ENCODE measurements at places on chromosomes 3 and 15. TPM values are rescaled to one million over a fixed set of nuclear protein-coding genes. Genes with fewer than 3 reads are reported as not detected.

The SNRPA1 gene
- 184 TPM for total RNA-seq

The C2CD4B gene
- 0.83 TPM for total RNA-seq

The SCN11A gene
- total RNA-seq = 0.05 TPM

The CHST13 gene
- total RNA-seq = not detected

The KNL1 gene
- total RNA-seq = 22.4 TPM

- peaks cover 13% of the 10 kb centered on the region for H3K36me3 ChIP-seq
- H3K27ac ChIP-seq = peak overlapping the region; percentile 81
- no peak overlapping the region for H3K4me3 ChIP-seq
- no peaks in the 10 kb centered on the region for H3K27me3 ChIP-seq
- DNase-seq = no peak
These were observed 454 bp downstream of the C15orf62 start for GRCh38 chr15:40770147-40770721.

- no peak for DNase-seq
- H3K4me1 ChIP-seq = peaks cover 15% of the 10 kb centered on the region
- no peak overlapping the region for H3K27ac ChIP-seq
- peaks cover 18% of the 10 kb centered on the region for H3K27me3 ChIP-seq
- H3K36me3 ChIP-seq = no peaks in the 10 kb centered on the region
These were observed 237.8 kb downstream of the OPA1 start for GRCh38 chr3:193830791-193831191.

DNA sequence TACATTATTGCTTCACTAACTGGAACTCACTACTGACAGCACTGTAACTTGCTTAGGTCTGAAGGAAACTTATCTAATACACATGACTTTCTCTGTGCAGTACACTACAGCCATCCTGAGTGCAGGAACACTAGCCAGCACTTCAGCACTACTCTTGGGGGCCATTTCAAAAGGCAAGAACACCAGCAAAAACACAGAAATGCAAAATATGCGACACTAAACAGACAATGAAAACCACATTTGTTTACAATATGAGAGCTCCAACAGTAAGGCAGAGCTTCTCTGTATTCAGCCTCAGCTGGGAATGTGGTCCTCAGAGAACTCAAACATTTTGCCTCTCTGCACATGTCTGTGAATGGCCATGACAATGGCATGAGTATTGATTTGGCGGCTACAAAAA lies 109.6 kb downstream of the ARRDC4 start:
- no peak for DNase-seq
- no peaks in the 10 kb centered on the region for H3K36me3 ChIP-seq

- no peak overlapping the region for H3K27ac ChIP-seq
- no peaks in the 10 kb centered on the region for H3K4me1 ChIP-seq
- H3K36me3 ChIP-seq = peaks cover 4% of the 10 kb centered on the region
- H3K4me3 ChIP-seq = no peak overlapping the region
These were observed 74.7 kb downstream of the SNRK start for GRCh38 chr3:43361077-43361476.

DNA sequence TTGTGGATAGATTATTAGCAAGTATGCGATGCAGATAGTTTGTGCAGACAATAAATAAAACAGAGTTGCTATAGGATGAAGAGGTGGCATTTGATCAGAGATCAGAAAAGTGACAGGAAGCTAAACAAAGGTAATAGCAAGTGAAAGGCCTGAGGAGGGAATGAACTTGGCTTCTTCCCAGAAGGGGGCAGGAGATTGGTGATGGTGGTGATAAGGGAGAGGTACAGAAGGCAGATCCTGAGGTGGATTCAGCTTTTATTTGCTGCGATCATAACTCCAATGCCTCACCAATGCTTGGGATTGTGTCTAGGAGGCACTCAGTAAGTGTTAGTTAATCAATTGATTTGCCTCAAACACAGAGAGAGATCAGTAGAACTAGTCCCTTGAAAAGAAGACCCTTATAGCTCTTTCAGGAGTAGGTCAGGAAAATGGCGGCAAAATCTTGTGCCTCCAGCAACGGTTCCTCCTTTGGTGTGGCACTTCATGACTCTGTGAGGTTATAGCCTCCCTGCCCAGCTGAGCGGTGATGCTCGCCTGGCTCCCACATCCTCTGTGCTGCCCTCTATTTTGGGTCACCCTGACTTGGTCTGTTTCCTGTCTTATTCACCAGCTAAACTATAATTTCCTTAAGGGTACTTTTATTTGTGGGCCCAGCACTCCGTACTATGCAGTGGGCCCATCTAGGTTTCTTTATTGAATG lies 37.5 kb downstream of the TGFBR2 start:
- H3K4me1 ChIP-seq = peaks cover 93% of the 10 kb centered on the region
- H3K27ac ChIP-seq = peak overlapping the region; percentile 94
- no peaks in the 10 kb centered on the region for H3K27me3 ChIP-seq
- peaks cover 51% of the 10 kb centered on the region for H3K36me3 ChIP-seq
- H3K4me3 ChIP-seq = peak overlapping the region; percentile 57
- DNase-seq = peak; percentile 56

DNA sequence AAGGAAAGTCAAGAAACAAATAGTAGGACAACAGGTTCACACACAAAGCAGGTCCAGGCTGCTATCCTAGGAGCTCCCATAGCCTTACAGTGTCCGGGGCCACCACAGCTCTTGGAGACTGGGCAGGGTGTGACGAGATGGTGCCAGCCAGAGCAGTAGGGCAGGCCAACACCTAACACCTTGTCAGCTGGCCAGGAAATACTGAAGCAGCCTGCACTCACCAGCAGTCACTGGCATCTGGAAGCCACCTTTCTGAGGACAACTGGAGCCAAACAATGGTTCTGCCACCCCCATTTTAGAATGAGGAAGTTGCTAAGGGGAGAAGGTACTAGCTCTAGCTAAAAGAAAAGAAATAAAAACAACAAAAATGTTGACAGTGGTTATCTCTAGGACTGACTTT lies 47.2 kb downstream of the CCDC12 start:
- H3K27me3 ChIP-seq = no peaks in the 10 kb centered on the region
- H3K4me3 ChIP-seq = no peak overlapping the region

GRCh38 chr3:13894096-13894806 lies 14.4 kb upstream of the WNT7A start:
- H3K27me3 ChIP-seq = peaks cover 3% of the 10 kb centered on the region
- H3K36me3 ChIP-seq = no peaks in the 10 kb centered on the region
- peaks cover 24% of the 10 kb centered on the region for H3K4me1 ChIP-seq

GRCh38 chr15:94682171-94682570 lies 450.8 kb downstream of the MCTP2 start:
- peaks cover 17% of the 10 kb centered on the region for H3K27me3 ChIP-seq
- H3K4me1 ChIP-seq = no peaks in the 10 kb centered on the region
- H3K4me3 ChIP-seq = no peak overlapping the region
- DNase-seq = no peak
- H3K36me3 ChIP-seq = no peaks in the 10 kb centered on the region
- H3K27ac ChIP-seq = no peak overlapping the region

- H3K27me3 ChIP-seq = peaks cover 2% of the 10 kb centered on the region
- no peak for DNase-seq
- no peaks in the 10 kb centered on the region for H3K36me3 ChIP-seq
- no peak overlapping the region for H3K27ac ChIP-seq
- no peaks in the 10 kb centered on the region for H3K4me1 ChIP-seq
These were observed 58.8 kb upstream of the ARL6 start for GRCh38 chr3:97705764-97706163.

DNA sequence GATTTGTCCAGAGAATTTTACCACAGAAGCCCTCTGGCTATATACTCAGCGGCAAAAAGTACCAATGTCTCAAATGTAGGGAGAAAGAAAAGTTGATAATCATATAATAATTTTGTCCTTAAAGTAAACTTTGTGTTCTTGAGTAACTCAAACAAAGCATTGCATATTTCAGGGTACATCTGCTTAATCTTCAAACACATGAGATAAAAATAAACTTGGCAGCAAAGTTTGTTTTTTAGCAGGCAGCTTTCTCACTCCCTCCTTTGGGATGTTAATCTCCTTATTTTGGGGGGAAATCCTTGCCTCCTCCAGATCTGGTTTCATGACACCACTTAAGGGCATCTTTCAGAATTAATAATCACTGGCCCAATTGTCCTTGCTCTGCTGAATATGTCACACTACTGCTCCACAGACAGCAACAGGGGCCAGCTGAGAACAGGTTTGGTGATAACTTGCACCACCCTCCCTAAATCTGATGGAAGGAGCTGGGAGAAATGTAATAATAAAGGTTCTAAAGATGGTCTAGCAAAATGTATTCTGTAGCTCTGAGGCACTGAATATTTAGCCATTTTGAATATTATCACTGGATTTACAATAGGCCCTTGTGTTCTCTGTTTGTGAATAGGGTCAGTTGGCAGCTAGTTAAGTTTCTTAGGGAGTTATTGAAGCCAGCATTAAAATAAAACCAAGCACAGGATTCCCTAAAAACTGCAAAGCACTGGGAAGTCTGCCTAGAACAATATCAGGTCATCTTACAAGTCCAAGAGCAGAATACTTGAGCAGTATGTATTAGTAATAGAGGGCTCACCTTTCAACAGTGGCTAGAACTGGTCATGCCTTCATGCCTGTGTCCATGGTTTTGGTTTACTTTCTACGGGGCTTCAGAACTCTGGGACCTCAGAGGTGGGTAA lies 79.2 kb downstream of the EFL1 start:
- H3K27me3 ChIP-seq = no peaks in the 10 kb centered on the region
- peaks cover under 1% of the 10 kb centered on the region for H3K36me3 ChIP-seq
- H3K4me1 ChIP-seq = no peaks in the 10 kb centered on the region
- DNase-seq = no peak
- no peak overlapping the region for H3K27ac ChIP-seq

- H3K27me3 ChIP-seq = no peaks in the 10 kb centered on the region
- H3K27ac ChIP-seq = no peak overlapping the region
- no peak for DNase-seq
- H3K36me3 ChIP-seq = no peaks in the 10 kb centered on the region
- H3K4me3 ChIP-seq = no peak overlapping the region
These were observed 105.3 kb upstream of the UBE3A start for GRCh38 chr15:25544076-25544475.

DNA sequence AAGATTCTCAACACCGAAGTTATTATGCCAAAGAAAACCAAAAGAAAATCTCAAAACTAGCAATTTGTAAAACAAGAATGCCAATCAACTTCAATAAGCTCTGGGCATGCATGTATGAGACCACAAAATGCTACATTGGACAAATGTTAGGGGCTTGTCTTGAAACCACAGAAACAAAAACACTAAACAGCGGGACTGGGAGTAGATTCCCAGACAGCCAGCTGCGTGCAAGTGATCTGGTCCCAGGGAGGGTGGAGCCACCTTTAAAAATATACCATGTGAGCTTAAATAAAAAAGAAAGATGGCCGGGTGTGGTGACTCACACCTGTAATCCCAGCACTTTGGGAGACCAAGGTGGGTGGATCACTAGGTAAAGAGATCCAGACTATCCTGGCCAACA lies 163.6 kb upstream of the PRICKLE2 start:
- H3K4me3 ChIP-seq = no peak overlapping the region
- DNase-seq = no peak
- H3K27me3 ChIP-seq = peaks cover 5% of the 10 kb centered on the region
- H3K27ac ChIP-seq = no peak overlapping the region

GRCh38 chr3:165759041-165759440 lies 78.2 kb downstream of the BCHE start:
- no peaks in the 10 kb centered on the region for H3K4me1 ChIP-seq
- H3K27ac ChIP-seq = no peak overlapping the region
- H3K4me3 ChIP-seq = no peak overlapping the region
- H3K27me3 ChIP-seq = no peaks in the 10 kb centered on the region
- no peak for DNase-seq

DNA sequence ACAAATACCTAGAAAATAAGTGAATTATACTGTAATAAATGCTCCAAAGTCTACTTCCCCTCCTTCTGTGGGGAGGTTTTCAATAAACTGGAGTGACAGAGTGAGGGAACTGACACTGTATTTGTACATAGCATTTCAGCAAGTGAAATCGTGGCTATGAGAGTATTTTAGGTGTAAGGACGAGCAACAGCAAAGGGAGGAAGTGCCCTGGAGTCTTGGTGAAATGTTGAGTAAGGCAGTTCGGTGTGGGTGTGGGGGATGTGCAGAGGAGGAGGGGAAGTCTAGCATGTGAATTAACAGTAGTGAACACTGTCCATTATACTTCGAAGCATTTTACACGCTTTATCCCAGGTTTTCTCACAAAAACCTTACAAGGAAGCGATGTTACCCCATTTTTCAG lies 18.1 kb upstream of the P2RY13 start:
- H3K4me1 ChIP-seq = peaks cover 33% of the 10 kb centered on the region
- no peak overlapping the region for H3K4me3 ChIP-seq
- no peak overlapping the region for H3K27ac ChIP-seq
- no peaks in the 10 kb centered on the region for H3K36me3 ChIP-seq
- no peak for DNase-seq
- H3K27me3 ChIP-seq = peaks cover 42% of the 10 kb centered on the region

GRCh38 chr15:90074916-90075315 lies 27.4 kb downstream of the IDH2 start:
- no peaks in the 10 kb centered on the region for H3K27me3 ChIP-seq
- H3K36me3 ChIP-seq = peaks cover 7% of the 10 kb centered on the region
- no peak overlapping the region for H3K27ac ChIP-seq
- no peak for DNase-seq

DNA sequence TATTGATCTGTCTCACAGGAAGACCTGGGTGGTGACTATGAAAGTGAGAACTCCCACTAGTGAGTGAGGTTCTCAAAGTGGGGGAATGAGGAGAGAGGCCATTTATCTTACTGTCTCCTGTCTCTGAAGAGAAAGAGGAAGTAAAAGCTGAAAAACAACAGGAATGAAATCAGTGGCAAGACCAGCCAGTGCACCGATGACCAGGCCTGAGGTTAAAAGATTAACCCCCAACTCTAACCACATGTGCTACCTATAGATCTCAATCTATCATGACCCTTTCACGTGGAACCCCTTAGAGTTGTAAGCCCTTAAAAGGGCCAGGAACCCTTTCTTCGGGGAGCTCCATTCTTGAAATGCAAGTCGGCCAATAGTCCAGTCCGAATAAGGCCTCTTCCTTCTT lies 239.3 kb upstream of the CNTN6 start:
- H3K36me3 ChIP-seq = no peaks in the 10 kb centered on the region
- no peak overlapping the region for H3K4me3 ChIP-seq
- no peak overlapping the region for H3K27ac ChIP-seq
